ENCODE measurements at places on chromosomes 13 and 19. TPM values are rescaled to one million over a fixed set of nuclear protein-coding genes. Genes with fewer than 3 reads are reported as not detected.

Gene FGF21
- total RNA-seq: not detected

DNA sequence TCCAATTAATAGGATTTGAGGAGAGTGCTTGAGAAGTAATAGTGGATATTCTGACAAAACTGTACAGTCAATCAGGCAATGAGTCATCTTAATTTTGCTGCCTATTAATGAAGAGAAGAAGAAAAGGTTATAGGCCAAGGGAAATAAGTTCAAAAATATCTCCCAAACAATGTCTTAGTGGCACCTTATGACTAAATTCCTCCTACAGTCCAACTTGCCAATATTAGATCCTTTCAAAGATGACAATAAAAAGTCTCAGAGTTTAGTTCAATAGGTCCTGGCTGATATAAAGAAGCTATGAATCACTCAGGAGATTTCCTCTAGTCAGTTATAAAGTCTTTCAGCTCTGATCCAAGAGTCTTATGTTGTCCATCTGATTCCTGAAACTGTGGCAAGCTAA lies 27.9 kb downstream of the UGGT2 start:
- DNase-seq: peak; percentile 28

GRCh38 chr13:73240193-73240592 lies 181.4 kb downstream of the KLF5 start:
- DNase-seq: no peak

Gene PALM3
- total RNA-seq: not detected

DNA sequence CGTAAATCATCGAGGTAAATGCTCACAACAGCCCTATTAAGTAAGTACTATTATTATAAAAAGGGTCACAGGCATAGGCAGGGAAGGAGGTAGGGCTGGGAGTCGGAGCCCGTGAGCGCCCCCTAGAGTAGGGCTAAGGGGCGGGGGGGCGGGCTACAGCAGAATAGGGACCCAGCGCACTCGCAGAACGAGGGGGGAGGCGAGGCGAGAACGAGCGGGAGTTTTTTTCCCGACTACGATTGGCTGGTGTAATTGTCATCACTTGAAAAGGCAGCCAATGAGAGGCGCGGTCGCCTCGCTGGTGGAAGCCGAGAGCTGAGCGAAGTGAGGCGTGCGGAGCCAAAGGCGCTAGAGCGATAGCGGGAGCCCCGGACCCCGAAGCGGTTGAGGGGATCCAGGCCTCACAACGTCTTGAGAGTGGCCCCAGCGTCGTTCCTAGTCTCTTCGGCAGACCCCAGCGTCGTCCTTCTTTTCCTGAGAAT lies 24.2 kb downstream of the KEAP1 start:
- peak; percentile 80 for DNase-seq

Gene ZNF211
- total RNA-seq: 13.8 TPM

Gene ONECUT3
- under 0.01 TPM for total RNA-seq

Gene NPAS1
- 0.64 TPM for total RNA-seq

Measured in bronchial epithelial cell (primary cell).